ENCODE measurements at places on chromosomes 16 and 17. TPM values are rescaled to one million over a fixed set of nuclear protein-coding genes. Genes with fewer than 3 reads are reported as not detected.
A peak's percentile ranks its signal among the peaks of the same experiment; 100 is the strongest.

GRCh38 chr17:38353086-38353604 is 1.5 kb downstream of the SOCS7 start:
- no peak for DNase-seq

- no peak for DNase-seq
Measured at GRCh38 chr17:79989106-79989835, 46.4 kb downstream of the TBC1D16 start.

DNA sequence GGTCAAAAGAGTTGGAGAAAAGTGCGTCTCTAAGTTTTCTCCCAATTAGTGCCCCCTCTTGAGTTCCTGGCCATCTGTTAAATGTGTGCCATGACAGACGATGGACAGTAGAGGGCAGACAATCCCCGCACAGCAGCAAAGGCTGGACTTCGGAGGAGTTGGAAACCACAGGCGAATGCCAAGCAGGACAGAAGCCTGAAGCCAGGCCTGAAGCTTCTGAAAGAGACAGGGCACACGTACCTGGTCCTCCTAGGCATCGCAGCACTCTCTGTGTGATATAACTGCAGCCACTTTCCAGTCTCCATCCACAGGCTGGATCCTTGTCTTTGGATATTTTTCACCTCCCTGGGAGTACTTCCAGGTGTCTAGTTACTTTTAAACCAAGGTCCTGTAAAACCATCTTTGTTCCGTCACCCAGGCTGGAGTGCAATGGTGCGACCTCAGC is 14.5 kb downstream of the C17orf100 start:
- DNase-seq: peak; percentile 92

The ALOX15 gene
- total RNA-seq: not detected

DNA sequence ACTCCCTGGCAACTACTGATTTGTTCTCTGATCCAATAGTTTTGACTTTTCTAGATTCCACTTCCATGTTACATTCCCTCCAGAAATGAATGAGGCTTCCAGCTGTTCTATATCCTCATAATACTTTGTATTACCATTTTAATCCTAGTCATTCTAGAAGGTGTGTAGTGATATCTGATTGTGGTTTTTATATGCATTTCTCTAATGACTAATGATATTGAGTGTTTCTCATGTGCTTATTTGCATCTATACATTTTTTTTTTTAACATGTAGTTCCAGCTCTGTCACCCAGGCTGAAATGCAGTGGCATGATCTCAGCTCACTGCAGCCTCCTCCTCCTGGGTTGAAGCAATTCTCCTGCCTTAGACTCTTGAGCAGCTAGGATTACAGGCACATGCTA is 7.3 kb downstream of the ADGRG5 start:
- DNase-seq: no peak

The MAP2K6 gene
- 12.8 TPM for total RNA-seq

The HAS3 gene
- total RNA-seq: 0.05 TPM

DNA sequence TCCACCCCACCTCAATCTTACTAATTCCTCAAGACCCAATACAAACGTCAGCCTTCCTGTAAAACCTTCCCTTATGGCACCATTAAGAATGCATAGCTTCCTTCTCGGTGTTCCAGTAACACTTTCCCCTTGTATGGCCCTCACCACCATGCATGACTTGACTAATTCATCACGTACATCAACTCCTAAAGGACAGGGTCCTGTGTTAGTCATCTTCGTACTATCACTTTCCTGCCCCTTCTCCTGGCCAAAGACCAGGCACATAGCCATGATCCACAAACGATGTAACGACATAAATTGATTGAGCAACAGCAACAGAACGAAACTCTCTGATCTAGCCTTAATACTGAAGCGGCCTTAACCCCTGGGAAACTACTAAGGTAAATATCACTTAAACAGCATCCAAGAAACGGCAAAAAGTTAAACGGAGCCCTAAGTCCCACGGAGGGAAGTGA is 612 bp downstream of the PSMD12 start:
- DNase-seq: peak; percentile 44

DNA sequence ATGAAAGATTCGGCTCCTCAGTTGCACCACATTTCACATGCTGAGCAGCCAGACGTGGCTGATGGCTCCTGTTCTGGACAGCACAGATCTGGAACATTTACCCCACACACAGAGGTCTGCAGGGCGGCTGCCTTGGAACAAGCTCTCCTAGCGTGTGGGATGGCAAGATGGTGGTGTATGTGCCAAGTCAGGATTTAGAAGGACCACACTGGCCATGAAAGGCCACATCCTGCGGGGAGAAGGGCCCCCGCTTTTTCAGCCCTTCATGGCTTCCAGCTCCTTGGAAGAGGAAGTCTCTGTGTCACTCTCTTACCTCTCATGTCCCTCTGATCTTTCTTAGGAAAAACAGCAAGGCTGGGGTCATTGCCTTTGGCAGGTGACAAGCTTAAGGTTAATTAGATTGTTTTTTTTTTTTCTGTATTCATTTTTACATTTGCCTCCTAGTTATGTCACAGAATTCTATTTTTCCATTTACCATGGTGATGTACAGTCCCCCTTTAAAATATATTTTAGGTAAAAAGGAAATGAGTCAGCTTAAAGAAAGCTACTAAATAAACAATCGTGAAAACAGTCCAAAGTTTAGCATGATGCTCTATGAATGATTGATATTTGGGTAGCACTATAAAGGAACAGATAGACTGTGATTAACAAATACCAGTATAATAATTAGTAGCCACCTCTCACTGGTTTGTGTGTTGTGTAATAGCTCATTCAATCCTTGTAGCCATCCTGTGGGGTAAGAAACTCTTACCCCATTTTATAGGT is 396.6 kb downstream of the CPPED1 start:
- DNase-seq: no peak

GRCh38 chr17:45823598-45823997 is 21.1 kb upstream of the SPPL2C start:
- no peak for DNase-seq

GRCh38 chr17:4119299-4119698 is 23.5 kb downstream of the ZZEF1 start:
- no peak for DNase-seq

GRCh38 chr17:2244545-2245525 is 58.8 kb downstream of the SMG6 start:
- DNase-seq: peak; percentile 87

- peak; percentile 53 for DNase-seq
Measured at GRCh38 chr17:75877752-75878173, 618 bp downstream of the TRIM47 start.

- DNase-seq: no peak
Measured at GRCh38 chr17:57138030-57138911, 53.2 kb downstream of the AKAP1 start.

- DNase-seq: no peak
Measured at GRCh38 chr16:79800016-79800608, 199.6 kb upstream of the MAF start.

GRCh38 chr16:87945351-87946042 is 5.7 kb upstream of the BANP start:
- peak; percentile 61 for DNase-seq

The CLEC19A gene
- total RNA-seq: not detected

GRCh38 chr16:1532771-1533170 is 695 bp upstream of the TMEM204 start:
- DNase-seq: no peak

DNA sequence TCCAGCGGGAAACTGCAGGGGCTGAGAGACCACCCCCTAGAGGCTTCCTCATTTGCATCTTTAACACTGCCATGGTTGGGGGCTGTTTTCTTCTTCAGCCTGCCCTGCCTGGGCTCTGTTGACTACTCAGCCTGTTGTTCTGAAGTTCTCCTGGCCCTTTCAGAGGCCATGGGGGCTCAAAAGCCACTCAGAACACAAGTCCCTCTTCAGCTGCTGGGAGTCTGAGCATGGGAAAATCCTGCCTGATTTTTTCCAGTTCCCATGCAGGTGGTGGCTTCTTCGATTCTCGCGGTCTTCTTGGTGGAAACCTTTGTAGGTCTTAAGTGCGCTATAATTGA is 36.3 kb downstream of the PLCG2 start:
- no peak for DNase-seq

GRCh38 chr16:56041556-56042140 is 149.6 kb upstream of the GNAO1 start:
- DNase-seq: peak; percentile 60

DNA sequence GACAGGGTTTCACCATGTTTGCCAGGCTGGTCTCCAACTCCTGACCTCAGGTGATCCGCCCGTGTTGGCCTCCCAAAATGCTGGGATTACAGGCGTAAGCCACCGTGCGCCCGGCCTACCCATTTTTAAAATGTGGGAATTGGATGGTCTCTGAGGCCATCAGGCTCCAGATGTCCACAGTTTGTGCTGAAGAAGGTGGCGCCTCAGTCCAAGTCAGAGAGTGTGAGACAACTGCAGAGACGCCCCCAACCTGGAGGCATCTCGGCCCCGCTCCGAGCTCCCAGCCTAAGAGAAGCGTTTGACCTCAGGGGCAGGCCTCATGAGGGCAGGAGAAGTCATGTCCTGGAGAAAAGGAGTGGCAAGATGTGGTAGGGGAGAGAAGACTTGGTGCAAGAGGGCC is 146.5 kb downstream of the MRM1 start:
- no peak for DNase-seq

- DNase-seq: no peak
Measured at GRCh38 chr16:3748307-3748706, 31.0 kb upstream of the TRAP1 start.

The RAI1 gene
- 9.4 TPM for total RNA-seq

The NF1 gene
- 25.1 TPM for total RNA-seq

DNA sequence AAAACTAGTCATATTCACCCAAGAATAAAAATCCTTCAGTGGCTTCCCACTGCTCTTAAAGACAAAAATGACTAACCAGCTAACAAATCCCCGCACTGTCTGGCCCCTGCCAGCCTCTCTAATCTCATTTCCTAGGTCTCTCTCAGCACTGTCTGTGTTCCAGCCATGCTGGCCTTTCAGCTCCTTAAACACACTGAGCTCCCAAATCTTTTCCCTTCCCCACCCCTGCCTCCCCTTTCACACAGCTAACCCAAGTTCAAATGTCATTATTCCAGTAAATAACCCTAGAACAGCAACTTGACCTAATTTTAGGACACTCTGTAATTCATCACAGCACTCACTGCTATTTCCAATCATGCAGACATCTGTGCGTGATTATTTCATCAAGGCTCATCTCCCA is 7.8 kb downstream of the SHCBP1 start:
- DNase-seq: no peak

DNA sequence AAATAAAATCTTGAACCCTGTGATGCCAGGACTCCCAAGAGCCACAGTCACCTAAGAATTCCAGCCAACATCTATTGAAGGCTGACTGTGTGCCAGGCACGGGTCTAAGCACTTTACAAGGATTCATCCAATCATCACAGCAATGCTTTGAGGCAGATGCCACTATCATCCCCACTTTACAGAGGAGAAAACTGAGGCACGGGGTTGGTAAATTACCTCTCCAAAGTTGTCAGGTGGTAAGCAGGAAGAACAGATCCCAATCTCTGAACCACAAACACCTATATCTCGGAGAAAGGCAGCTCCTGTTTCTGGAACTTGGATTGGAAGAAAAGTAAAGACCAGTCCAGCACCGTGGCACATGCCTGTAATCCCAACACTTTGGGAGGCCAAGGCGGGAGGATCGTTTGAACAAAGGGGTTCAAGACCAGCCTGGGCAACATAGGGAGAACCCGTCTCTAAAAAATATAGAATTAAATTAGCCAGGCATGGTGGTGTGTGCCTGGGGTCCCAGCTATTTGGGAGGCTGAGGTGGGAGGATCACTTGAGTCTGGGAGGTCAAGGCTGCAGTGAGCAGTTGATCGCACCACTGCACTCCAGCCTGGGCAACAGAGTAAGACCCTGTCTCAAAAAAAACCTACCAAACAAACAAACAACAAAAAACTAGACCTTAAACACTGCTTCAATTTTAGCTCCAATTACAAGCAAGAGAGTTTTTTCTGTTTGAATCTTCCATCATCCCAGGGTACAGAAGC is 60.7 kb upstream of the SIAH1 start:
- DNase-seq: no peak

The PFN1 gene
- 714 TPM for total RNA-seq

DNA sequence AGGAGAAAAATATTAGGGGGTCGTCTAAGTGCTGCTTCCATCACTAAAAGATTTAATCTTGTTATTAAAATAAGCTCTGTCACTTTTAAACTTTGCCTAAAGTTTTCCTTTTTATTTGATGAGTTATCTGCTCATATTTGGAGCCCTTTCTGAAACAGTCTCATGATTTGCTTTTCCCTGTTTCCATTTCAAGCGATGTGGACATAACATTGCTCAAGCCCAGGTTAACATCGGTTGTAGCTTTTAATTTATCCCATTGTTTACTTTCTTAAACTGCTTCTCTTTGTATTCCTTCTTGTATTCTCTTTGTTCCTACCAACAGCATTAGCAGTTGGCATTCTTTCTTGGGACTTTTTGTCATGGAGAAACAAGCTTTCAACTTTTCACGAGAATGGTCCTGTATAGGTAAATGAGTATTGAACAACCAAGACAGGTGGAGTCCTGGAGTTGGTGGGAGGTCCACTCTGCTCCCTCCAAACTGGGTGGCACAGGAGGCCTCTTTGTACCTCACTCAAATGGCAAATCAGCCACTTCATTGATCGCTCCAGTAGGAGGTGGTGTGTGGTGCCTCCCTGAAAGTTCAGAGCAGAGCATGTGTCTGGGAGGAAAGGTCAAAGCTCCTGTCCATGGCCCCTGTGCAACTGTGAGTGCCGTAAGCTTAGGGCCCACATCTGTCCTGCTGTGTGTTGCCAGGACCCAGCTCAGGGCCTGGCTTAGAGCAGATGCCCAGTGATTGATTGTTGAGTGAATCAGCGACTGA is 107.0 kb downstream of the CYLD start:
- no peak for DNase-seq

GRCh38 chr17:71085238-71086033 is 916.1 kb downstream of the KCNJ2 start:
- peak; percentile 72 for DNase-seq

The SGSH gene
- 30.4 TPM for total RNA-seq

- no peak for DNase-seq
Measured at GRCh38 chr16:11473728-11474127, 113.0 kb downstream of the LITAF start.

DNA sequence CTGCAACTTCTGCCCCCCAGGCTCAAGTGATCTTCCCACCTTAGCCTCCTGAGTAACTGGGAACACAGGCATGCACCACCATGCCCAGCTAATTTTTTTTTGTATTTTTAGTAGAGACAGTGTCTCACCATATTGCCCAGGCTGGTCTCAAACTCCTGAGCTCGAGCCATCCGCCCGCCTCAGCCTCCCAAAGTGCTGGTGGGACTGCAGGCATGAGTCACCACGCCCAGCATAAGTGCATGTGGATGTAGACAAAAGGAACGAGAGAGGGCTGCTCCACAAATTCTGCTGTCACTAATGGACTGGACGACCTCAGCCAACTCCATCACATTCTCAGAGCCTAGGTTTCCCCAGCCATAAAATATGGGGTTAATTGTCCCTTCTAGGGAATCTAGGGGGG is 7.7 kb upstream of the SP2 start:
- no peak for DNase-seq

The CIITA gene
- total RNA-seq: 4.1 TPM

GRCh38 chr17:64231567-64232141 is 31.4 kb downstream of the TEX2 start:
- no peak for DNase-seq

The VPS35 gene
- 162 TPM for total RNA-seq

The CCL7 gene
- total RNA-seq: not detected

The KCTD11 gene
- 2.0 TPM for total RNA-seq

GRCh38 chr17:6366221-6366666 is 68.7 kb downstream of the AIPL1 start:
- no peak for DNase-seq
